ENCODE measurements at places on chromosomes 7 and 10.

GRCh38 chr10:28744069-28744768, 66.9 kb downstream of the BAMBI start:
- no peak for DNase-seq

DNA sequence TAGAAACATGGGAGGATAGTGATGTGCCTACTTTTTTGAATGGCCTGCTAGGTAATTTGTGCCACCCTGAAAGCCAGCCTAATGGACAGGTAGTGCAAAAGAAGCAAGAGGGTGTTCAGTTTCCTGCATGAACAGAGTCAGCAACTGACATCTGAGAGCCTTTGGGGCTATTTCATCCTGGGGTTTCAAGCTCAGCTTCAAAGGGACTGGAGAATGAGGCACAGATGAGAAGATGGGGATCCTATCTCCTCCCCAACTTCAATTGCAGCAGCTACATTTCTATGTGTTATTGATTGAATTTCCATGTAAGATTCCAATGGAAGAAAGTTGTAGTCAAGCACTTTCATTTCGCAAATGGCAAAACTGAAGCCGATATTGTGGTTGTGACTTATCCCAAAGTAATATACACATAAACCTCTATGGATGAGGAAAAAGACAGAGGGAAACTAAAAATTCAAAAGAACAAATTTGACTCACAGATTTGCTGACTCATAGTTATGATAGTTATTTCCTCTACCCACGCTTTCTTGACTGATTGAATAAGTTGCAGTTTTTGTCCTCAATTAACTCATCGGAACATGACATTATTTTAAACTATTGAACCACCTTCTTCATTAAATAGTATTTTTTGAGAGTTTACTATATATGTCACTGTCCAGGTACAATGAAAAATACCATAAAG, 42.6 kb upstream of the NRP1 start:
- DNase-seq, result no peak

DNA sequence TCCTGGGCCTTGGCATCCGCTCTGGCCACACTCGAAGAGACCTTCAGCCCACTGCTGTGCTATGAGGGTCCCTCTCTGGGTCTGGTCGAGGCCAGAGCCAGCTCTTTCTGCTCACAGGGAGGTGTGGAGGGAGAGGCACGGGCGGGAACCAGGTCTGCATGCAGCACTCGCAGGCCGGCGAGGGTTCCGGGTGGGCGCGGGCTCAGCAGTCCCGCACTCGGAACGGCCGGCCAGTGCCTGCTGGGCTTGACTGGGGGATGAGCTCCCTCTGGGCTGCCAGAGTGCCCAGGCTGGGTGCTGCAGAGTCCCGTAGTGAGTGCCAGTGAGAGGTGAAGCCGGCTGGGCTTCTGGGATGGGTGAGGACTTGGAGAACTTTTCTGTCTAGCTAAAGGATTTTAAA, 882.7 kb downstream of the XPNPEP1 start:
- no peak for DNase-seq

GRCh38 chr7:113710310-113711096, 208.3 kb downstream of the PPP1R3A start:
- no peak for DNase-seq

- DNase-seq, result no peak
Measured at GRCh38 chr7:119916501-119916900, 356.5 kb upstream of the KCND2 start.

DNA sequence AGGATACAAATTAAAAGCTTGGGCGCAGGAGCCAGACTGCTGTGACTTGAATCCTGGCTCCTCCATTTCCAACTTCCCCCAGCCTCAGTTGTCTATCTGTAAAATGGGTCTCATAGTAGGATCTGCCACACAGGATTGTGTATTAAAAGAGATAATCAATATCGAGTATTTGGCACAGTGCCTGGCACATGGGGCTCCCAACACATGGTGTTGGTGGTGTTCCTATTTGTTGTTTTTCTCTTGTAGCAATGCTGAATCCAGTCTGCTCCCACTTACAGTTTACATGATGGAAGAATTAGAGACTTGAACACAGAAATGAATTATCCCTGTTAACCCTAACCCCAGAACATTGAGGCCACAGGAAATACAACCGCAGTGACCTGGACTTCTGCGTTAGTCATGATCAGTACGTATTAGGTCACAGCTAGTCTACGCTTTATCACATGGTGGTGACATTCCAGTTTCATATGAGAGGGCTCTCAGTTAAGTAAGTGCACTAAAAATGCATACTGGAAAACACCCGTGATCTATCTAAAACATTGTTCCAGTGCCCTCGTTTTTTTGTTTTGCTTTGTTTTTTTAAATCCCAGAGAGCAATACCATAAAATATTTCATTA, 169.5 kb upstream of the KLF14 start:
- DNase-seq, result no peak

DNA sequence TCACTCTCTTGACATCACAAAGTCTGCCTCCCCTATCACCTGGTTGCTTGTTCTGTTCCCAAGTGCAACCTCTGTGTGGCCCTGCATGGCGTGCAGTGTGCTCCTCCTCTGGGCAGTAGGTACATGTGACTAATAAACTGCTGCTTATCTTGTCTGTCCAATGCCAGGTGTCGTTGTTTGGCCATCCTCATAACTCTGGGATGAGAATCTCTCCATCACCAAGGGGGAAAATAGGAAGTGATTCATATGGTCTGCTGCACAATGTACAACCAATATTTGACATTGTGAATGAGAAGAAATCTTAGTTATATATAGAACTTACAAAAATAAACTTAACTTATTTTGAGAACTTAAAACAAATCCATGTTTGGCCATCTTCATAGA, 135.2 kb downstream of the INHBA start:
- no peak for DNase-seq

- no peak for DNase-seq
Measured at GRCh38 chr10:78820007-78820362, 248.8 kb upstream of the ZMIZ1 start.

- no peak for DNase-seq
Measured at GRCh38 chr10:124307591-124307990, 111.1 kb downstream of the OAT start.

DNA sequence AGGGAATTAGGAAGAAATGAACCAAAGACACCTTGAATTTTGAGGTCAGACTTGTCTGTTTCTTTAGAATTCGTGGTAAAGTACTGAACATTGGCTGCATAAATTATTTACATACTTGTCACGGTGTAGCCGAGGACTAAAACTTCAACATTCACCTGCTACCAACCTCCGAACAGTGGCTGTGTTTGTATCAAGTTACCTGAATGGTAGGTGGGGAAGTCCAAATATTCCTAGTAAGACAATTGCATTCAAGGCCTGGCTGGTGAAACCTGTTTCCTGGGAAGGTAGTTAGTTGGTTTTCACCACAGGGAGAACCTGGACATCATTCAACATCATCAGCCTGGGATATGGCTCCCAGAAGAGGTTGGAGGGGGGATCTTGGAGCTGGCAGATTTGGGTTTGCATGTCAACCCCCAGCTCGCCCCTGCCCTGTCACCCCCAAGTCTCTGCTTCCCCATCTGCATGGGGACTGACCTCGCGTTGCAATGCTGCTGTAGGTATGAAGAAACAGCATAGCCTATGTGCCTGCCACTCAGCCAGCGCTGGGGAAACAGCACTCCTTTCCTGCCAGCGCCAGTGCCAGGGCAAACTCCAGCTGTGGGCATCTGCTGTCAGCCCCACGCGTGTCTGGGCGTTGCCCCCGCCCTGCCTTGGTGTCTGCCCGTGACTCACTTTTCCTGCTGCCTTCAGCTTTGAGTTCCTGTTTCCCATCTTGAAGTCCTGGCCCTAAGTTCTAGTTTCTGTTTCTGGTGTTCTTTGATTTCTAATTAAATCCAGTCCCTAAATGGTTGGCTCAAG, 12.7 kb upstream of the LARP4B start:
- DNase-seq, result no peak

DNA sequence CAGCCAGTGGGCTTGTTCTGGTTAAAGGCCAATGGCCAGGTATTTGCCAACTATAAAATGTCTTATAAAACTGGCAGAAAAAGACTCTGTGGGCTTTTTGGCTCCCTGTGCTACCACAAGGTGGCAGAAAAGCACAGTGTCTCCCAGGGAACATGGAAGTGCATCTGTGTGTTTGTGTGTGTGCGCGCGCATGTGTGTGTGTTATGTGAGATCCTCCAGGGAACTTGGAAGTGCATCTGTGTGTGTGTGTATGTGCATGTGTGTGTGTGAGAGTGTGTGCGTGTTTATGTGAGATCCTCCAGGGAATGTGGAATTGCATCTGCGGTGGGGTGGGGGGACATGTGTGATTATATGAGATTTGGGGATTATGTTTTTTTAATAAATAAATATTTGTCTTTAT, 30.2 kb upstream of the ABI1 start:
- DNase-seq, result peak; percentile 5

DNA sequence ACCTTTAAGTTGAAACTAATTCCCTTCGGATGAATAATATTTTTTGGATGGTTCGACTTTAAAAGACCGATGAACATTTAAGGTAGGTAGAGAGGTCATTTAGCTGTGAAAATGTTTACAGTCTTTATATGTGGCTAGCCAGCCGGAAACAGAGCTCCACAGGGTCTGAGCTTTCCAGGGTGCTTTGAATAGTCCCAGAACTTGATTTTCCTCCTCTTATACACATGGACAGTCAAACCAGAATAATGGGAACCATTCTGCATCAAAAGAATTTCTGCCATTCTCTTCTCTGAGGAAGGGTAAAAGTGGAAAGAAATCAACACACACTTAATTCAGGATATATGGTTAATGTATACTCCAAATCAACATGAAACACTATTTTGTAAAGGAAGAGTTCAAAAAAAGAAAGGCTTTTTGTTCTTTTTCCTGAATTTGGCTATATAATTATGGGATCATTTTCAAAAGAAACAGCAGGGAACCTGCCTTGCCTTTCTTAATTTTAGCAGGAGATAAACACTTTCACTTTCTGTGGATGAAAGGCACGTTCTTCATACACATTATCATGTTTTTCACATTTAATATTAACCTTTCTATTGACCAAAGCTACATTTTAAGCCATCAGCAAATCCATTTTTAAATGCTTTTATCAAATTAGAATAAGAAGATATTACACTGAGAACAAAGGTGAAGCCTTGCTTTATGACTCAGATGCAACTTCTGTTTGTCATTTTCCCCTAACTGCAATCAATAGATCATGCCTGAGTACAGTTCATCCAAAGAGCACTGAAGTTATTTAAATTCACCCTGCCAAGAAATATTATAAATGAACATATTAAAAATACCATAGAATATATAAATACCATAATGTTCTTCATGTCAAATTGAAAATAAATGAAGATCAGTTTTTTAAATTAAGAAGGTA, 307.3 kb downstream of the THSD7A start:
- no peak for DNase-seq

DNA sequence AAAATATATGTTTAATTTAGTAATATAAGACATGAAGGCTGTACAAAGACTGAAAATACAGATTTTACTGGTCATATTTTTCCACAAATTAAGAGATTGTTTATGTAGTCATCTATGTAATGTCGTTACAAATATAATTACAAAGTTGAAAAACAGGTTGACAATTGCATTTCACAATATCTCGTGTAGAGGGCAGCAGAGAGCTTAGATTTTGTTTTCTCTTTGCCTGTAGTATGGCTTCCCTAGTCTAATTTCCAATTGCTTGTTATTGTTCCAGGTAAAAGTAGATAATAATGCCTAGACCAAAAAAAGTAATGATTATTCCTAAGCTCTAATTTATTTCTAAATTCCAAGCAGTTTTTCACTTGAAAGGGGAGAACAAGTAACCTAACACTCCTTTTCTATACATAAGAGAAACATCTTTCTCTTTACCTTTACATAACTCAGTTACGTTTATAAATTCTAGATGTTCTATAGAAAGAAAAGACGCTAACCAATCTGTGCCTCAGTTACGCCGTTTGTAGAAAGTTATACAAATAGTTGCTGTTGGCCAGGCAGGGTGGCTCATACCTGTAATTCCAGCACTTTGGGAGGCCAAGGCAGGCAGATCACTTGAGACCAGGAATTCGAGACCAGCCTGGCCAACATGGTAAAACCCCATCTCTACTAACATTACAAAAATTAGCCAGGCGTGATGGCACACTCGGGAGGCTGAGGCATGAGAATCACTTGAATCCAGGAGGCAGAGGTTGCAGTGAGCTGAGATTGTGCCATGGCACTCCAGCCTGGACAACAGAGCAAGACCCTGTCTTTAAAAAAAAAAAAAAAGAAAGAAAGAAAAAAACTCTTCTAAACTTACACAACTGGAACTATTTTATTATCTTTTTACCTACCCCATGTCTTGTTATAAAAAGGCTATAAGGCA, 30.0 kb downstream of the NET1 start:
- DNase-seq, result no peak

GRCh38 chr7:74094224-74095101, 10.9 kb downstream of the LIMK1 start:
- DNase-seq, result peak; percentile 68

- DNase-seq, result no peak
Measured at GRCh38 chr10:101061624-101062231, at the start of gene KAZALD1. TSS of gene KAZALD1 (plus strand) at chr10:101061989. CDS start at chr10:101062593, 604 bp downstream.

- DNase-seq, result no peak
Measured at GRCh38 chr10:63760034-63760707, 239.0 kb downstream of the REEP3 start.

- no peak for DNase-seq
Measured at GRCh38 chr10:73786512-73786885, 1.1 kb downstream of the ZSWIM8 start.

DNA sequence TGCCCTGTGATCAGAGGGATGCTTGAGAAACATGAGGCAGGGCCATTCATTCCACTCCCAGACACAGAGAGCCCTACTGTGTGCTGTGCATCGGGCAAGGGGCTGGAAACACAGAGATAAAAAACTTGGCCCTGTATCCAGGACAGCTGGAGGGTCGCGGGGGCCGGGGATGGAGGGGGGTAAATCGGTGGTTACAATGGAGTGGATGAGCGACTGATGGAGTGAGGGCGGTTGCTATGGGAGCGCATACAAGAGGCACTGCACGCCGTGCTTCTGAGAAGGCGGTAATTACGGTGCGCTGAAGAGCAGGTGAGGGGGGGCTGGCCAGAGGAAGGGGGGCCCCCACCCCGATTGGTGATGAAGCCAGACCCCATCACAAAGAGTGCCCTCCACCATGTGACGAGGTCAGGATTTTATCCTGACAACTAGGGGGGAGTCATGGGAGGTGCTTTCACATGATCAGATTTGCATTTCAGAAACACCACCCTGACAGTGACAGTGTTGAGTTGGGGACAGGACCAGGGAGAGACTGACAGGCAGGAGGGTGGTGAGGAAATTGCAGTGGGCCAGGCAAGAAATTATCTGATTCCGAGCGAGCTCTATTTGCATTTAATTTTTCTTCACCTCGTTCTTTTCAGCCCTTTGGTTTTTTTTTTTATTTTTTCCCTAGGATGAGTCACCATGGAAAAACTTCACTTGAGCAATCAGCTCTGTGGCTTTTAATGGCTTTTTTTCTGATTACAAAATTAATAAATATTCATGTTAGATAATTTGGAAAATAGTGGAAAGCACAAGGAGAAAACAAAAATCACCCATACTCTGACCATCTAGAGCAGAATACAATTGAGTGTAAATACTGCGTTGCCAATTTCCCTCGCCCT, 7.8 kb downstream of the CPA5 start:
- DNase-seq, result no peak

- DNase-seq, result no peak
Measured at GRCh38 chr7:134943785-134944400, 42.4 kb upstream of the AGBL3 start.

Measured in stimulated activated CD8-positive, alpha-beta memory T cell treated with anti-CD3 and anti-CD28 coated beads, Interleukin-4, amount 100 ng/mL, for 24 hours (primary cell).